ENCODE measurements at places on chromosomes 16 and 17.

- no peak overlapping the region for H3K4me3 ChIP-seq
- no peak for ATAC-seq
- H3K36me3 ChIP-seq: peaks cover 58% of the 10 kb centered on the region
These were observed 92.1 kb downstream of the CACNG1 start for GRCh38 chr17:67136191-67137025.

DNA sequence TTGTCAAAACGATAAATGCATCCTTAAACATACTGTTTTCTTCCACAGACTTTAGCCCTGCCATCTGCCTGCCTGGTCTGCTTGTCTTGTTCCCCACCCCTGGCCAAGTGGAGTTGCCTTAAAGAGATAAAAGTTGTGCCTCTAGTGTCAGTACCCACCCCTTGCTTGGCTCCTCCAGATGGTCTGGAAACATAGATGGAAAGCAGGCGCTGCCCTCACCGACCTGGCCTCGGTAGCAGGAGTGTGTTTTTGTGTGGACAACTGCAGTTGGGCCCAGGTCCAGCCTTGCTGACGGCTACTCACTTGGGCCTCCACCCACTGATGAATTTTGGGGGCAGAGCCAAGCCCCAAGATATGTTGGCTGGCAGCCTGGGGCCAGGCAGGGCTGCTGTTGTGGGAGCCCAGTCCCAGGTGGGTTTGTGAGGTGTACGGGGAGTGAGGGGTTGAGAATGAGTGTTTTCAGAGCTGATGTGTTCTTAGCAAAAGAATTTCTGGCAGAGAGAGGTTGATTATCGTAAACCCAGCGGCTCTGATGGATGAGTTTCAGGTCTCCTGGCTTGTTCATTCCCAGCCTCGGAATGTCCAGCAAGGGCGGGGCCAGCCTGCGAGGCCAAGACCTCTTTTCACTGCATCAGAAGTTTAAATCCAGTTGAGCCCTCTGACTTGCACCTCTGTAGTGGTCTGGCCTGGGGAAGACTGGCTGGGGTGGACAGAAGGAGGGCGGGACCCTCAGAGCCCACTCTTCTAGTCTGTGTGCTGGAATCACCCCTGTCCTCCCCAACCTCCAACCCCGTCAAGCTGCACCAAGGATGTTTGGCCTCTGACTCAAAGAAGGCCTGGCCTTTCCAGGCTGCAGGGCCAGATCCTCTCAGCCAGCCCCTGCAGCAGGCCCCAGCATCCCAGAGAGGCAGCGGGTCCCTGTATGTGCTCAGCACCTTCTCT lies 179.7 kb downstream of the RAB11FIP4 start:
- no peak overlapping the region for H3K4me3 ChIP-seq
- no peaks in the 10 kb centered on the region for H3K27me3 ChIP-seq
- ATAC-seq: no peak
- peaks cover 14% of the 10 kb centered on the region for H3K4me1 ChIP-seq

GRCh38 chr17:10751563-10751962 lies 21.7 kb upstream of the TMEM220 start:
- H3K27ac ChIP-seq: no peak overlapping the region
- H3K36me3 ChIP-seq: no peaks in the 10 kb centered on the region
- H3K27me3 ChIP-seq: peaks cover 21% of the 10 kb centered on the region

DNA sequence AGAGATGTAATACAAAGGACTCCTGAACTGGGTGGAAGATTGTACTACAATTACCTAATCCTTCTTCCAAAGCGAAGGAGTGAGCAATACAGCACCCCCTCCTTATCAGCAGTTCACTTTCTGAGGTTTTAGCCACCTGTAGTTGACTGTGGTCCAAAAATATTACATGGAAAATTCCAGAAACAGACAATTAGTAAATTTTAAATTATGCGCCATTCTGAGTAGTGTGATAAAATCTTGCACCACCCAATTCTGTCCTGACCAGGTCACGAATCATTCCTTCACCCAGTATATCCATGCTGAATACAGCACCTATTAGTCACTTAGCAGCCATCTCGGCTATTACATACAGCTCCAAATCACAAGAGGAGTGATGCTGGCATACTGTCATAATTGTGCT lies 23.2 kb downstream of the VPS53 start:
- ATAC-seq: no peak
- peaks cover 7% of the 10 kb centered on the region for H3K4me1 ChIP-seq
- peaks cover 52% of the 10 kb centered on the region for H3K36me3 ChIP-seq
- no peak overlapping the region for H3K4me3 ChIP-seq

DNA sequence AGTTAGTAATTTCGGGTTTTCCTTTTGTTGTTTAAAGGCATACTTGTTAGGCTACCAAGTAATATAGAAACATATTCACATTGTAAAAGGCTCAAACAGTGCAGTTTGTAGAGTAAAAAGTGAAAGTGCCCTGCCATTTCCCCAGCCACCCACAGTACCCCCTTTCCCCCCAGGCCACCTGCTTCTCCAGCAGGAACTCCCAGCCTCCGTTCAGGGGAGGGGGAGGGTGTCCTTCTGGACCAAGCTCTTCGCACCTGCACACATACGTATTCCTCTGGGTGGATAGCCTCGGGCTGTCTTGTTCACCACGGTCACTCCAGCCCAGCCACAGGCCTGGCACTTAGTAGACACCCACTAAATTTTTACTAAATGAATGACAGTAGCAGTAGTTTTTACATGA lies 144.5 kb downstream of the CLEC16A start:
- H3K27ac ChIP-seq: peak overlapping the region; percentile 73
- peaks cover 49% of the 10 kb centered on the region for H3K36me3 ChIP-seq
- H3K4me1 ChIP-seq: peaks cover 50% of the 10 kb centered on the region
- no peak overlapping the region for H3K4me3 ChIP-seq

GRCh38 chr16:24538756-24539294 lies 541 bp upstream of the RBBP6 start:
- H3K27me3 ChIP-seq: no peaks in the 10 kb centered on the region
- peaks cover 24% of the 10 kb centered on the region for H3K4me1 ChIP-seq
- H3K4me3 ChIP-seq: peak overlapping the region; percentile 100
- H3K36me3 ChIP-seq: peaks cover 13% of the 10 kb centered on the region
- ATAC-seq: no peak

- ATAC-seq: no peak
- H3K27ac ChIP-seq: no peak overlapping the region
- no peaks in the 10 kb centered on the region for H3K36me3 ChIP-seq
- peaks cover 6% of the 10 kb centered on the region for H3K4me1 ChIP-seq
- no peak overlapping the region for H3K4me3 ChIP-seq
- no peaks in the 10 kb centered on the region for H3K27me3 ChIP-seq
These were observed 49.9 kb downstream of the FBXL20 start for GRCh38 chr17:39351508-39351907.

- H3K4me3 ChIP-seq: no peak overlapping the region
- peaks cover 16% of the 10 kb centered on the region for H3K4me1 ChIP-seq
- H3K36me3 ChIP-seq: peaks cover 57% of the 10 kb centered on the region
- H3K27ac ChIP-seq: no peak overlapping the region
- ATAC-seq: no peak
These were observed 14.7 kb downstream of the OSBPL7 start for GRCh38 chr17:47806913-47807255.

GRCh38 chr17:61496174-61496956 lies 44.1 kb downstream of the TBX4 start:
- H3K36me3 ChIP-seq: no peaks in the 10 kb centered on the region
- no peak for ATAC-seq
- peaks cover 42% of the 10 kb centered on the region for H3K27me3 ChIP-seq
- peaks cover 10% of the 10 kb centered on the region for H3K4me1 ChIP-seq

- peak overlapping the region; percentile 33 for H3K27ac ChIP-seq
- no peak for ATAC-seq
- no peaks in the 10 kb centered on the region for H3K27me3 ChIP-seq
- no peak overlapping the region for H3K4me3 ChIP-seq
- H3K36me3 ChIP-seq: peaks cover 76% of the 10 kb centered on the region
These were observed 98.9 kb downstream of the ABCC6 start for GRCh38 chr16:16124438-16124837.

DNA sequence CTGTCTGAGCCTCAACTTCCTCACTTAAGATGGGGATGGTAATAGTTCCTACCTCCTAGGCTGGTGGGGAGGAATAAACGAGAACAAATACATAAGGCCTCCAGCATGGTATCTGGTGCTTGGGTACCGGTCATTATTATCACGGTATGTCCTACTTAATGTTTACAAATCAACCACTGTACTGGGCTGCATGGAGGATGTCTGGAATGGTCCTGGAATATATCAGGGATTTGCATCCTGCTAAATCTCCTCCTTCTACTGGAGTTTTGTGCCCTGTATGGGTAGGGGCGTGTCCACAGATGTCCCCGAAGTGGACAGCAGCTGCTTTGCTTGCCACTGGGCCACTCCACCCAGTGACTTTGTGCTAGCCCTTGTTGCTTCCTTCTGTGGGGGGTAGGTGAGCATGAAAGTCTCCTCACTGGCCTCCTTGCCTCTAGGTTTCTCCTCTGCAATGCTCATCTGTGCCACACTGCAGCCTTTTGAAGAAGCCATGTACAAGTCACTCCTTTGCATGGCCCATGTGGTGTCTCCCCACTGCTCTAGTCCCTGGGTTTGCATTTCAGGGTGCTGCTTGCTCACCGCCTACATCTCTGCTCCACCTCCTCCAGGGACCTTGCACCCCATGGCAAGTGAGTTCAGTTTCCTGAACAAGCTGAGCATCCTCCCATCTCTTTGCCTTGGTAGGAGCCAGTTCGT lies 2.2 kb upstream of the CMIP start:
- peak overlapping the region; percentile 86 for H3K27ac ChIP-seq
- peaks cover 5% of the 10 kb centered on the region for H3K36me3 ChIP-seq
- H3K4me3 ChIP-seq: no peak overlapping the region
- ATAC-seq: no peak
- H3K27me3 ChIP-seq: no peaks in the 10 kb centered on the region
- H3K4me1 ChIP-seq: peaks cover 38% of the 10 kb centered on the region

DNA sequence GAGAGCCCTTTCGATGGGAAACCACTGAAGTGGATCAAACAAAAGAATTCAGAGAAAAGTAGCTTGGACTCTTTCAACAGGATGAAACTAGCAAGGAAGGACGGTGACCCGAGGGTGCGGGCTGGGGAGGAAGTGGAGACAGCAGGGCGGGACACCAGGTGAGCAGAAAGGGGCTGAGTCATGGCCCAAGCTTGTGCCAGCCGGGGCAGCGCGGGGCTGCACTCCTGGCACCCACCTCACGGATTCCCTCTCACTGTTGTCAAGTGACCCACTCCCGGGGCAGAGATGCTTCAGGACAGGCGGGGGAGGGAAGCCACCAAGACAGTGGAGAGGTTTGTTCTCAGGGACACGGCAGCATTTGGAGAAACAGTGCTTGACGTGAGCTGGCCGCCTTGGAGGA lies 10.7 kb upstream of the RNF222 start:
- no peaks in the 10 kb centered on the region for H3K36me3 ChIP-seq
- H3K27me3 ChIP-seq: peaks cover 45% of the 10 kb centered on the region
- no peak overlapping the region for H3K27ac ChIP-seq
- H3K4me1 ChIP-seq: peaks cover 8% of the 10 kb centered on the region
- ATAC-seq: no peak

- no peak for ATAC-seq
- H3K4me3 ChIP-seq: no peak overlapping the region
- peaks cover 45% of the 10 kb centered on the region for H3K4me1 ChIP-seq
- no peak overlapping the region for H3K27ac ChIP-seq
These were observed 226.3 kb downstream of the MSI2 start for GRCh38 chr17:57482657-57483056.

DNA sequence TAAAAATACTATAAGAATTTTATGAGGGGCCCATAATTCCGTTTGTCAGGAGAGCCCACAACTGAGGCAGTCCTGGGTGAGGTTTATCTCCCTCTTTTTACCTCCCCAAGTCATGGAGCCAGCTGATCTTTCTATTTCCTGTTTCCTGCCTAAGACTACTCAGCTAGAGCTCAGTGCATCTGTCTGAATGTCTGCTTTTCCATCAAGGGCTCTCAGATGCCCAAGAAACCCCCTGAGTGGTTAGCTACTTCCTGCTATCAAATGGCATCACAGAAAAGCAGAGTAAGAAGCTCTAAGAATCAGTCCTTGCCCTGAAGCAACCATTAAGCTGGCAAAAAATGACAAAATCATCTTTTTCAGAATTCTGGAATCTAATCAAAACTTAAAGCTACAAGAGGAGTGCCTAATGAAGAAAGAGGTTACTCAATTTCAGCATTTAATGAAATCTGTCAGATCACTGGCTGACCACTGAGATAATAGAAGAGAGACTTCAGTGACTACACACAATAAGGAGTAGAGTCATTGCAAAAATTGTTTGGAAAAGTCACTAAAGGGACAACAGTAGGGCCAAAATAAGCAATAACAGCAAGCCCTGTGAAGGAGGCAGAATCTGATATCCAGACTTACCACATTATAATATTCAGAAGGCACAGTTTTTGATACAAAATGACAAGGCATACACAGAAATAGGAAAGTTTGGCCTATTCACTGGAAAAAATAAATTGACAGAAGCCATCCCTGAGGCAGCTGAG lies 150.1 kb downstream of the CYB561 start:
- no peak overlapping the region for H3K27ac ChIP-seq
- peaks cover 20% of the 10 kb centered on the region for H3K36me3 ChIP-seq
- no peak overlapping the region for H3K4me3 ChIP-seq
- H3K27me3 ChIP-seq: no peaks in the 10 kb centered on the region
- no peak for ATAC-seq

- H3K4me1 ChIP-seq: peaks cover 49% of the 10 kb centered on the region
- peaks cover 9% of the 10 kb centered on the region for H3K27me3 ChIP-seq
- peak within 1 kb of the TSS; percentile 66 for H3K27ac ChIP-seq
- peak within 1 kb of the TSS; percentile 80 for H3K4me3 ChIP-seq
These were observed at the start of gene ABR for GRCh38 chr17:1179818-1180742. Gene ABR (minus strand): TSS chr17:1179981. CDS start chr17:1179727, 254 bp downstream.

DNA sequence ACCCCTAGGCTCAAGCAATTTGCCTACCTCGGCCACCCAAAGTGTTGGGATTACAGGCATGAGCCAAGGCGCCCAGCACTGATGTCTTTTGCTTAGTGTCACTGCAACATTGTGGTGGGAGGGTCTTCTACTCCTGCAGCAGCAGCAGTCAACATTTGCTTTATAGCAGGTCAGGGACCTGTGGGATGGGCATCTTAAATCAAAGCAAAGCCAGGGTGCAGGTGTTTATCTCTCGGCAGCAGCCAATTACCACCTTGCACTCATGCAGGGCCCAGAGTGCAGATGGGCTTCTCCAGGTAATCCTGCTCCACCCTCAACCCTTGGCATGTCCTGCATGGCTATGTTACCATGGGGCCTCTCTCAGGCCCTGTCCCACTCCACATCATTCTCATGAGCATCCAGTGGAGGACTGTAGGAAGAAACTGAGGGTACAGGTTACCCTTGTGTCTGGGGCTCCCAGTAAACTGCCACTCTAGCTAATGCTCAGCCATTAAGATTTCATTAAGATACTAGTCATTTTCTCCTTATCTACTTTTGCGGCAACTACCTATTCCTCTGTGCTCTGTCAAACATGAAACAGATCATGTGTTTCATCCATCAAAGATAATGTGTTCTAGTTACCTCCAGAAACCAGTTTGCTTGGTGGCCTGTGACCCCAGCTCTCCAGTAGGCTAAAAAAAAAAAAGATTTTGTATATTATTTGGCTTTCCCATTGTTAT lies 16.8 kb downstream of the ADGRG5 start:
- no peaks in the 10 kb centered on the region for H3K27me3 ChIP-seq
- no peak for ATAC-seq
- H3K36me3 ChIP-seq: peaks cover 77% of the 10 kb centered on the region
- H3K4me3 ChIP-seq: no peak overlapping the region
- peaks cover 56% of the 10 kb centered on the region for H3K4me1 ChIP-seq

DNA sequence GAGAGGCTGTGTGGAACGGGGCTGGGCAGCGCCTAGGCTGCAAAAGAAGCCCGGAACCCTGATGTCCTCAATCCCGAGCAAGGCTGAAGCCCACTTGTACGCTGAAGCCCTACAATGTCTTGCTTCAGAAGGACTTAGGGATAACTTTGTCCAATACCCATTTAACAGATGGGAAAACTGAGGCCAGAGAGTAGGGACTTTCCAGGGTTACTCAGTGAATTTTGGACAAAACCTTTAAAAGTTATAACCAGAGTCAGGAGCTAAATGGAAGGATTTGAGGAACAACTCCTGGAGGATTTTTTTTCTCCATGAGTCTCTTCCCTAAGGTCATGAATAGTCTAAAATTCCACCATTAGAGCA lies 161.2 kb downstream of the IRX5 start:
- H3K4me3 ChIP-seq: no peak overlapping the region
- no peak overlapping the region for H3K27ac ChIP-seq
- H3K36me3 ChIP-seq: no peaks in the 10 kb centered on the region
- no peak for ATAC-seq
- H3K27me3 ChIP-seq: no peaks in the 10 kb centered on the region
